ENCODE measurements at places on chromosomes 1 and 21.
A peak's percentile ranks its signal among the peaks of the same experiment; 100 is the strongest.

- DNase-seq = no peak
These were observed 39.6 kb downstream of the PKP1 start for GRCh38 chr1:201322653-201323510.

GRCh38 chr1:157292809-157293564 lies 154.8 kb upstream of the ETV3 start:
- no peak for DNase-seq

- no peak for DNase-seq
These were observed 66.1 kb downstream of the NCAM2 start for GRCh38 chr21:21064353-21064752.

- no peak for DNase-seq
These were observed 2.4 kb downstream of the CTPS1 start for GRCh38 chr1:40981691-40982448.

- no peak for DNase-seq
These were observed 63.7 kb downstream of the WLS start for GRCh38 chr1:68168545-68169171.

GRCh38 chr1:154324669-154325582 lies at the start of gene ATP8B2:
Gene ATP8B2 (plus strand): TSS chr1:154325525. CDS start chr1:154328142, 2,617 bp downstream.
- DNase-seq = peak; percentile 80

- DNase-seq = no peak
These were observed 13.2 kb upstream of the PRXL2B start for GRCh38 chr1:2573250-2573920.

Data from hematopoietic multipotent progenitor cell treated with erythropoietin and hydrocortisone succinate and interleukin-3 and kit ligand, for 15 days (in vitro differentiated cells).